ENCODE measurements at places on chromosomes 11 and 22. TPM values are rescaled to one million over a fixed set of nuclear protein-coding genes. Genes with fewer than 3 reads are reported as not detected.

The WT1 gene
- not detected for total RNA-seq

The SYT12 gene
- not detected for total RNA-seq

The CEND1 gene
- 1.6 TPM for total RNA-seq

The CRYBA4 gene
- total RNA-seq, result 0.63 TPM

The CD81 gene
- 116 TPM for total RNA-seq

The LRRC75B gene
- 1.2 TPM for total RNA-seq

The MGAT3 gene
- 1.2 TPM for total RNA-seq

The OR51E1 gene
- not detected for total RNA-seq

The ART1 gene
- not detected for total RNA-seq

The MPZL3 gene
- total RNA-seq, result 71.3 TPM

The SCGB1D2 gene
- total RNA-seq, result not detected

The RIMBP3C gene
- not detected for total RNA-seq

The CARD18 gene
- total RNA-seq, result not detected

The PANX2 gene
- 3.8 TPM for total RNA-seq

The EIF3F gene
- 325 TPM for total RNA-seq

The MMP3 gene
- total RNA-seq, result not detected

The BIK gene
- total RNA-seq, result 5.0 TPM

The AIFM3 gene
- total RNA-seq, result not detected

The ROBO4 gene
- not detected for total RNA-seq

The SMTNL1 gene
- not detected for total RNA-seq

The NPTXR gene
- 6.3 TPM for total RNA-seq

The KRTAP5-10 gene
- not detected for total RNA-seq

The MMP11 gene
- 0.46 TPM for total RNA-seq

The OR8D4 gene
- total RNA-seq, result not detected

The LMNTD2 gene
- 5.5 TPM for total RNA-seq

The TRIM21 gene
- 35.3 TPM for total RNA-seq

The SCO2 gene
- 8.3 TPM for total RNA-seq

The SLC43A3 gene
- total RNA-seq, result 159 TPM

The OR4A15 gene
- total RNA-seq, result not detected

The FAM181B gene
- not detected for total RNA-seq

The TEX54 gene
- 0.77 TPM for total RNA-seq

The ZBTB16 gene
- total RNA-seq, result 4.0 TPM

The MS4A3 gene
- not detected for total RNA-seq

The CSKMT gene
- 35.2 TPM for total RNA-seq

The TSSK2 gene
- total RNA-seq, result not detected

The MS4A6E gene
- total RNA-seq, result not detected

The NNMT gene
- total RNA-seq, result not detected

The KCNJ4 gene
- not detected for total RNA-seq

The ENTHD1 gene
- 0.46 TPM for total RNA-seq

The ZFTA gene
- 6.9 TPM for total RNA-seq

The SLC5A12 gene
- not detected for total RNA-seq

The SMC1B gene
- total RNA-seq, result 3.2 TPM

The OR51B2 gene
- not detected for total RNA-seq

The AASDHPPT gene
- 28.4 TPM for total RNA-seq

The OR52H1 gene
- not detected for total RNA-seq

The TCP11L1 gene
- total RNA-seq, result 15.7 TPM

The SLC6A5 gene
- not detected for total RNA-seq

The APOA5 gene
- total RNA-seq, result not detected

The PAMR1 gene
- total RNA-seq, result not detected

The OR6A2 gene
- not detected for total RNA-seq

The CFAP300 gene
- not detected for total RNA-seq

The ARSA gene
- total RNA-seq, result 26.8 TPM

The OSM gene
- 21.9 TPM for total RNA-seq

The MMP27 gene
- not detected for total RNA-seq
